Nephron progenitor cell (in vitro differentiated cells): ENCODE measurements at places on chromosomes 4 and X.

DNA sequence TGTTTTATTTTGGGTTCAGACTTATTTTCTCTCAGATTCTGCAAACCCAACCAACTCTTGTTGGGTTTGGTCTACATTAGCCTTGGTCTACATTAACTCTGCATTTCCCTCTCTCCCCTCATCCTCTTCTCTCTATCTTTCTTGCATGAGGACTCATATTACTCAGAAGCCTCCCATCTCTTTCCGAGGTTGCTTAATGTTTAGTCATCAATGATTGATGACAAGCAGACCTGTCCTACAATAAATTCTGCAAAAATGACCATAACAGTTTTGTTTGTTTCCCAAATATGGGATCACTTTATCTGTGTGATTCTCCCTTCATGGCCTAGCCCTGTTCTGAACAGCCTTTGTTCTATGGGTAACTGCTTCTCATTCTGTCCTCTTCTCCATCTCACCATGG lies 75.2 kb downstream of the GABRB1 start:
- no peak for DNase-seq

- DNase-seq = peak; percentile 47
Measured at GRCh38 chr4:153207567-153207966, 3.3 kb downstream of the TRIM2 start.

GRCh38 chr4:93743022-93743421 lies 85.5 kb upstream of the ATOH1 start:
- no peak for DNase-seq

DNA sequence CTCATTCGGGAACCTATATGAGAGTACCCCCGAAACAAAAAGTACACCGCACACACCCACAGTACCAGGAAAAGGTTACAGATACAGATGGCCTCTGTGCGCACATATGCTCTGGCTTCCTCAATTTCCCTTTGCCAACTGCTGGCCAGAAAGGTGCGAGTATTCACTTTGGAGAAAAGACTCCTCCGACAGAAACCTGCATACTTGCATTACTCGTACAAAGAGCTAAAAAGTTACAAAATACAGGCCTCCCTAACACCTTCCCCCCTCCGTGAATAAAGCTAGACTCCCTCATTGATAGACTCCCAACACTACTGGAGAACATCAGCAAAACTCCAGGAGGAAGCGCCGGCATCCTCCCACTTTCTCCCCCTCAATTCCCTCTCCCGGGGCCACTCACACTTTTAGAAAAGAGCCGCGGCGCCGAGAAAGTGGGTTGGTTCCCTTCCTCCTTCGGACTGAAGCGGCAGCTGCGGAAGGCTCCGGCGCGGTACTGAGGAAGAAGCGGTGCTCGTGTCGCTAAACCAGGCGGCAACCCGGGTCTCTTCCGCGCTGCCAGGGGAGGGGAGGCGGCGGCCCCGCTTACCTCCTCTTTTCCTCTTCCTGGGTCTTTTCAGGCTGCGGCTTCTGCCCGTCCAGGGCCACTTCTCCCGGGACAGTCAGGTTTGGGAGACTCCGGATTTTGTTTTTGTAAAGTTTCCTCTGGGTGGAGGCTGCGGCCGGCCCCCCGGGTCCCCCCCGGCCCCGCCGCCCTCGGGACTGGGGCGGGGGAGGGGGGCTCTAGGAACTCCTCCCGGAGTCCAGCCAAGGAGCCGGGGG lies 1.1 kb downstream of the FBXW7 start:
- DNase-seq = peak; percentile 59

- no peak for DNase-seq
Measured at GRCh38 chr4:37400241-37400881, 155.8 kb downstream of the NWD2 start.

- DNase-seq = no peak
Measured at GRCh38 chr4:7824218-7824617, 115.4 kb downstream of the AFAP1 start.

DNA sequence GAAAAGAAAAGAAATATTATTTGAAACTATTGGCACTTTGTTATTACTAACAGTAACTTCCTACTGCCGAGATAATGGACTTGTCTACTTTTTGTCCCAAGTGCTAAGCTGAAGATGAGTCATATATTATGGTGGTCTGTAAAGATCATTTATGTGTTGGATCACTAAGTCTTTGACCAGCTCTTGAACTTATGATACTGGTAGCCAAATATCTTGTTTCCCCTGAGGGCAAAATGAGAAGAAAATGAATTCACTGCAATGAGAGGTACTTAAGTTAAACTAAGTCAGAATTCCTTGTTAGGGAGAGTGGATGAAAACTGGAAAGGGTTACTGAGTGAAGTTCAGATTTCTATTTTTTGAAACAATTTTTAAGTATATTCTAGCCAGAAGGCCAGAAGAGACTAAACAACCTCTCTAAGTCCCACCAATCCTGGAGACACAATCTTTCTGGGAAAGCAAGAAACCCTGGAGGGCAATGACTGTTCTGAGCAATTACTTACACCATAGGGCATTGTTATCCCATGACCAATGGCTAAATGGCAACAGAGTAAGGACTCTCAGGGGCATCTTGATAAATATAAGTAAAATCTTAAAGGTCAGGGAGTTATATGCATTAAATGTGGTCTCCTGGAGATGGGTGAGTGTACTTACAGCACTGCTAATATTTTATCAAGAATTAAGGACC lies 287.7 kb downstream of the STIM2 start:
- DNase-seq = no peak

GRCh38 chr4:110492522-110492921 lies 16.6 kb downstream of the ENPEP start:
- DNase-seq = no peak

GRCh38 chr4:37879365-37879764 lies 11.5 kb upstream of the TBC1D1 start:
- DNase-seq = no peak

DNA sequence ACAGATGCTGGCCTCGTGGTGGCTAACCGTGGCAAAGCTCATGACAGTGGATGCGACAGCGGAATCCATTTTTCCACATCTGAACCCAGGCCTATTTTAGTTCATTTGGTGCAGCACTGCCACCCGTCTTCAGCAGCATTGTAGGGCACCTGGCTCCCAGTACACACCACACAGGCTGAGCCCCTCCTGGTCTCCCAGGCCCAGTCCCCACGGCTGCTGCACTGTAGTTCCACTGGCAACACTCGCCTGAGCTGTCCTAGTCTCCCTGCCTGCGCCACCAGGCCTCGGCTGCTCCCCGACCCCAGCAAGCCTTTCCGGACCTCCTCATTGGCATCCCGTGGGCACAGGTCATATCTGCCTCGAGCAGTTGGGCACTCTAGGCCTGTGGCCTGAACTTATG lies 76.2 kb downstream of the MTMR1 start:
- no peak for DNase-seq

DNA sequence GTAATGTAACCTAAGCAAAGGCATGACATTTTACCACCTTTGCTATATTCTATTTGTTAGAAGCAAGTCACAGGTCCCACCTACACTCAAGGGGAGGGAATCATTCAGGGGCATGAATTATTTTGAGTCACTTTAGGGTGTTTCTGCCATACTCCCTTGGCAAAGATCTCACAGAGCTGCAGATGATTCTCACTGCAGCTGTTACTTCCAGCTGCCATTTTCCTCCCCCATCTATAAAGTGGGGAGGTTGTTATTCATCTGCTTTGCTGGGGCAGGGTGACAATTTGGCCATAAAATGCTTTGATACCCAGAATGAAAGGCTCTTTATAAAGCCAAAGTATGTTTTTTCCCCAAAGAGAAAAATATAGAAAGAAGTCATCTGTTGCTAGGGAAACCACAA lies 136.5 kb upstream of the SMIM31 start:
- DNase-seq = no peak

DNA sequence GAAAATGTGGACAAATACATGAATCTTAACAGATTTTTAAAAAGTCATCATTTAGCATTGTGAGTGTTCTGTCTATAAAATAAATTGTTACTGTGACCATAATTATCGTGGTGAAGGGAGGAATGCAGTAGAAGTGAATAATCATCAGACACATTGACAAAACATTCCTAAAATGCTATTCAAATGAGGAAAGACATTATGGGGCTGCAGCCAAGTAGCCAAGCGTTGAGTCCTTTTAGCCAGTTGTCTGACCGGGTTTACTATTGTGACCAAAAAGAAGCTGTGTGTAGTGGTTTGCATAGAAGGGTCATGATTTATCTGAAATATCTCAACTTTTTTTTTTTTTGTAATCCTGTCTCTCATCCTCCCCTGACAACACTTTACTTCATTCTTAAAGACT lies 19.5 kb downstream of the WWC2 start:
- no peak for DNase-seq

GRCh38 chr4:139144161-139144859 lies 32.7 kb downstream of the ELF2 start:
- DNase-seq = peak; percentile 18

- DNase-seq = no peak
Measured at GRCh38 chrX:24659646-24660045, 12.5 kb upstream of the PCYT1B start.

DNA sequence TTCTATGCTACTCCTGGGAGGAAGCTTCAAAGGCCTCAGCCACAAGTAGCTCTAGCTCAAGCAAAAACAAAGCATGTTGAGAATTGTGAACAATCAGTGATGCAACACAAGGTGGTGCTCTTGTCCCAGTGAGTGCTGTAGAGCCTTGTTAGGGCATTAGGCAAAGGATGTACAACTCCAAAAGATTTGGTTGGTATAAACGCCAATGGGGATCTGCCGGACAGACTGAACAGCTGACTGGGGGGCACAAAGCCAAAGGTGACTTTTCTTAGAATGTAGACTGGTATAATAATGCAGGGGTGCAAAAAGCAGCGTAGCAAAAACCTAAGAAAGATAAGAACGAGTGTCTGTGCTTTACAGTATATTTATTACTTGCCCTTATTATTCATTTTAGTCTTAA lies 62.6 kb upstream of the ALB start:
- peak; percentile 19 for DNase-seq

DNA sequence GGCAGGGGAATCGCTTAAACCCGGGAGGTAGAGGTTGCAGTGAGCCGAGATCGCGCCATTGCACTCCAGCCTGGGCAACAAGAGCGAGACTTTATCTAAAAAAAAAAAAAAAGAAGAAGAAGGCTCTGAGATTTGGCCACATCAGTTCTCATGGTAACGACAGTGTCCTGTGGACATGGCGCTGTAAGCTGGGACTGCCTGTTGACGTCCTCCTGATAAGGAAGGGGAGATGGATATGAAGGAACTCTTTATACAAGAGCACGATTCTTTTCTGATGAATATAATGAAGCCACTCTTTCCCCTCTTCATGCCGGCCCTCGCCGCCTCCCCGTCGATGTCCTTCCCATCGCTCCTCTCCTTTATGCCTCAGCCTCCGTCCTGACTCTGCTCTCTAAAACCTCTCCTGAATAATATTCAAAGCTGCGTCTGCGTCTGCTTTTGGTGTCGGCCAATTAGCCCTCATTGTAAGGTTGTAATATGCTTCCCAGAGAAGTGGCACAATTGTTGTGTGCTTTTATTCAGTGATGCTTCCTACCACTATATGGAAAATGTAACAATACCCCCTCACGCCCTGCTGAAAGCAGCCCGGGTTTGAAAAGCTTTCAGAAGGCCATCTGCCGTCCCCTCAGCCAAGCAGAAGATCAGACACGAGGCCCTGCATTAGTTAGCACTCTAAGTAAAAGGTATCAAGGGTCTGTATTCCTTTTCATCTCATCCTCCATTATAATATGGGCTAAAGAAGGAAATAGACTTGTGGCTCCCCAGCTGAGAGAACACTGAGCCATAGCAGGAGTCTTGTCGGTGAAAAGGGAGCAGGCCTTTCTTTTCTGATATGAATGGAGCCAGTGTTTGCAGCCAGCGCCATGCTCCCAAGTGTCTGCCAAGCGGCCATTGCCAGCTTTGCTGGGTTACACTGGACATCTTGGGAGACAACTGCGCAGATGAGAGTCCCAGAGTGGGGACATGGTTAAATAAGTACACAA lies 22.1 kb upstream of the SCOC start:
- DNase-seq = no peak

- DNase-seq = no peak
Measured at GRCh38 chrX:43898406-43899035, 16.3 kb upstream of the MAOB start.

DNA sequence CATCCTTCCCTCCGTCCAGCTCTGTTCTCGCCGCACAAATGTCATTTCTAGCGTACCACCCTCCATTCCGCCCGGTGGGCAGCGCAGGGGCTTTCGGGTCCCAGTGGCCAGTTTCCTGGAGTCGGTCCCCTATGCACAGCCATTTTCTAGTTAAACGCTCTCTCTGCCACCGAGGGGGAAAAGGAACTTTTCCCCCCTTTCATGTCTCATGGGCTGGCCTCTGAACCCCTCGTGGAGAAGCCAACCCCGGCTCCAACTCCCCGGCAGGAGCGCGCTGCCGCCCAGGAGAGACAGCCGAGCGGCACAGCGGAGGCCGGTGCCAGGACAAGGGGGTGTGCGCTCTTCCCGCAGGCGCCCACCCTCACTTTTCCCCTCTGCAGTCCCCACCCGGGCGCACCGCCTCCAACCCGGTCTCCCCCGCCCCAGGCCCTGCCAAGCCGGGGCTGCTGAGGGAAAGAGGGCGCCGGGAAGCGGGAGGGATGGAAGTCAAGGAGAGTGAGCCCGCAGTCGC lies 662 bp downstream of the APBB2 start:
- peak; percentile 61 for DNase-seq

GRCh38 chr4:140012688-140013486 lies 141.1 kb downstream of the MAML3 start:
- peak; percentile 17 for DNase-seq

- no peak for DNase-seq
Measured at GRCh38 chr4:151798678-151799416, 38.0 kb upstream of the GATB start.

DNA sequence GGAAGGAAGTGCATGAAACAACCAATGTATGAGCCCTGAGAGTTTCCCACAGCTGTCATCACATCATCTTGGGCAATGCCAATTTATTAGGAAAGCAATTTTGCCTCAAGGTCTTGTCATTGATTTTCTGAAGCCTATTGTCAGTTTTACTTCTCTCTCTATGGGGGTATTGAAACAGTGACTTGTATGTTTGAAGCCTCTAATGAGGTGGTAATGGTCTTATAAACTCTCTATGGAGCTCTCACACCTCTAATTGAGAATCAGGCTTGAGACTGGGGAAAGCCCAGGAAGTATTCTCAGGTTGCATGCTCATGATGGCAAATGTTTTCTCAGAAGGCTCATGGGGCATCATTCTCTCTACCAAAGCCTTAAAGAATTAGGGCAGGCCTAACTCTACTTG lies 308.2 kb upstream of the EMCN start:
- DNase-seq = no peak

- no peak for DNase-seq
Measured at GRCh38 chrX:53000447-53001135, 42.3 kb upstream of the FAM156A start.

- no peak for DNase-seq
Measured at GRCh38 chrX:34371754-34372153, 239.6 kb upstream of the FAM47A start.

- DNase-seq = no peak
Measured at GRCh38 chr4:86963697-86964096, 28.9 kb downstream of the AFF1 start.
